ENCODE measurements at places on chromosomes 5 and 9.

- no peak for DNase-seq
These were observed 337.7 kb upstream of the PANK3 start for GRCh38 chr5:168916852-168917251.

GRCh38 chr9:84271531-84271900 lies 69.0 kb downstream of the SLC28A3 start:
- peak; percentile 33 for DNase-seq

GRCh38 chr5:14488709-14489108 lies 92.9 kb upstream of the OTULINL start:
- DNase-seq, result no peak

DNA sequence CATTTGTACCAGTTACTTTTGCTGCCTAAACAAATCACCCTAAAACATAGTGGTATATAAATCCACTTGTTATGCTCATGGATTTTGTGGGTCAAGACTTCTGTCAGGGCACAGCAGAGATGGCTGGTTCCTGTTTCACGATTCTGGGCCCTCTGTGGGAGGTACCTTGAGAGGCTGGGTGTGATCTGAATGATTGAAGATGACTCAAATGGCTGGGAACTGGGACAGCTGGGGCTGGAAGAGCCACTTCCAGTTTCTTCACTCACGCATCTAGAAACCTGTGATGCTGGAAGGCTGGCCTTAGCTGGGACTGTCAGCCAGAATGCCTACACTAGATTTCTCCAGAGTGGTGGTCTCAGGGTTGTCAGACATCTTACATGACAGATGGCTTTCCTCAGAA lies 88.1 kb downstream of the KIF4B start:
- no peak for DNase-seq

DNA sequence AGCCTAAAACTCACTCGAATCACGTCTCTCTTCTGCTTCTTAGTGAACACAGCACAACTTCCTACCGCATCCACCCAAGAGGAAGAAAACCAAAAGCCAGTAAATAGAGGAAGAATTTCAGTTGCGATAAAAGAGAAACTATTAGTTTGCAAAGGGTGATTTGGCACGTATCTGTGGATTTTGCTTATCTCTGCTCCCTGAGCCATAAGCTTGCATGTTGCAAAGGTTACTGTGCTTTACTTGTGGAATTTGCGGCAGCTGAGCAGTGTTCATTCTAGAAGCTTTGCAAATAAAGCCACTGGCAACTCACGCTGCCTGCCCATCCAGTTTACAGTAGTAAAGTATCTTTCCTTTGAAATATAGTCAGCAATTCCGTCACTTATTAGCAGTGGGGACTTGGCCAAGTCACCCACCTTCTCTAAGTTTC lies 149.0 kb upstream of the PCA3 start:
- no peak for DNase-seq

GRCh38 chr9:38186404-38187115 lies 117.5 kb upstream of the SHB start:
- no peak for DNase-seq

DNA sequence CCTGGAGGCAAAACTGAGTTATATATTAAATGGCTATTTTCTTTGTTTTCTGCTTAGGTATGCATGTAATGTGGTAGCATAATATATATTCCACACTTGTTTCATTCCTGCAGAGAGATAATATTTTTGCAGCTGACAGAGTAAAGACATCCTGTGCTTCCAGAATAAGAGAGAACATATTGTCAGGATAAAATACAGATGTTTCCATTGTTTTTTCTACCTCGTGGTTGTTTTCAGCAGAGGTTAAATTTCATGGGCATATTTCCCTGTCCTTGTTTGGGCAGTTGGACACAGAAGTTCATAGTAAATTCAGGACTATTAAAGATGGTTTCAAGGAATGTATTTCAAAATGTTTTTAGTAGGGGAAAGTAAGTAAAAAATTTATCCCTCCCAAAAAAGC lies 47.6 kb upstream of the MEGF10 start:
- no peak for DNase-seq

- no peak for DNase-seq
These were observed 36.3 kb upstream of the HAND1 start for GRCh38 chr5:154514331-154514730.

- no peak for DNase-seq
These were observed 2.7 kb downstream of the PRDM12 start for GRCh38 chr9:130667120-130667435.

GRCh38 chr9:98298476-98298875 lies 43.0 kb upstream of the TBC1D2 start:
- DNase-seq, result no peak

DNA sequence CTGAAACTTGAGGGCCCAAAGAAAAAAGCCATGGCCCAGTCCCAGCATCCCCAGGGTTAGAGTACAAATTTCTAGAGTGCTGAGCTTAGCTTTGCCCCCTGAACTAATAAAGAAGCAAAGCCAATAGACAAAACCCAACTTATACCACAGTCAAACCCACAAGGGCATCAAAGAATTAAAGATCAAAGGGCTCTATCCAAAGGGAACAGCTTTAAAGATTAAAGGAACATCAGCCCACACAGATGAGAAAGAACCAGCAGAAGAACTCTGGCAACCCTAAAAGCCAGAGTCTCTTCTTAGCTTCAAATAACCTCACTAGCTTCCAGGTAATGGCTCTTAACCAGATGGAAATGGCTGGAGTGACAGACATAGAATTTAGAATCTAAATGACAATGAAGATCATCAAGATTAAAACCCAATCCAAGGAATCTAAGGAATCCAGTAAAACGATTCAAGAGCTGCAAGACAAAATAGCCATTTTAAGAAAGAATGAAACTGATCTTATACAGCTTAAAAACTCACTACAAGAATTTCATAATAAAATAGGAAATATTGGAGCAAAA lies 93.9 kb downstream of the YIPF5 start:
- no peak for DNase-seq

- DNase-seq, result no peak
These were observed 7.4 kb downstream of the CCDC187 start for GRCh38 chr9:136296434-136297015.

DNA sequence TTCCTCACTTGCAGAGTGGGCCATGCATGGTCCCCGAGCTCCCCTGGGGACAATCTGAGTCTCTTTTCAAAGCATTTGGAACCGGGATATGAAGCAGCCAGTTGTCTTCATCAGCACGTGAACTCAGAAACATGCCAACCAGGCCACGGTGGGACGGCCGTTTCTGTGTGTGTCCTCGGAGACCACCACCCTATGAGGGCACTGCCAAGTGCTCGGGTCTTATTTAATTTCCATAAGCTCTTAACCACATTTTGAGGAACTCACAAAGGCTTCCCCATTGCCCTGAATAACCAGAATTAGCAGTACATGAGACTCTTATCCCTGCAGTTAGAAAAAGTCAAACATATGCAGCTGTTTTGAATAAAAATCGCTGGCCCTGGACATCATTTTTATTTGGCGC lies 60.1 kb downstream of the OTULIN start:
- DNase-seq, result no peak

- DNase-seq, result no peak
These were observed 163.3 kb upstream of the TBC1D2 start for GRCh38 chr9:98418578-98419259.
